ENCODE measurements at places on chromosomes 5 and 9.

DNA sequence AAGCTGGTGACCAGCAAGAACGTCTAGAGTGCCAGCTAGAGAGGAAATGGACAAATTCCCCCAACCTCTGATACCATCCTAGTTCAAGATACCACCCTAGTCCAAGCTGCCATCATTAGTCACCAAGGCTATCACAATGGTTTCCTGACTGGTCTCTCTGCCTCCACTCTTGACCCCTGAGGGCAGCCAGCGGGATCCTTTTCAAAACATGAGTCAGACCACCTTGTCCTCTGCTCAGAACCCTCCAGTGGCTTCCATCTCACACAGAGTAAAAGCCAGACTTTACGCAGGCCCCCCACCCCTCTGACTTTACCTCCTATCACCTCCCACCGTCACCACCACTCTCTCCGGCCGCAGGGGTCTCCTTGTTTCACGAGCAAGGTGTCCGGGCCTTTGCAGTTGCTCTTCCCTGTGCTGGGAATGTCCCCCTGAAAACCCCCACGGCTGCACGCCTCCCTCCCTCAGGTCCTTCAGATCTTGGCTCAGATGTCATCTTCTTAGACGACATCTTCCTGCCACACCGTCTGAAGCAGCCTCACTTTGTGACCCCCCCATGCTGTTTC, 42.2 kb upstream of the FBXW11 start:
- no peak for DNase-seq

- DNase-seq: no peak
These were observed 10.4 kb upstream of the FIBCD1 start for GRCh38 chr9:130949188-130950038.

DNA sequence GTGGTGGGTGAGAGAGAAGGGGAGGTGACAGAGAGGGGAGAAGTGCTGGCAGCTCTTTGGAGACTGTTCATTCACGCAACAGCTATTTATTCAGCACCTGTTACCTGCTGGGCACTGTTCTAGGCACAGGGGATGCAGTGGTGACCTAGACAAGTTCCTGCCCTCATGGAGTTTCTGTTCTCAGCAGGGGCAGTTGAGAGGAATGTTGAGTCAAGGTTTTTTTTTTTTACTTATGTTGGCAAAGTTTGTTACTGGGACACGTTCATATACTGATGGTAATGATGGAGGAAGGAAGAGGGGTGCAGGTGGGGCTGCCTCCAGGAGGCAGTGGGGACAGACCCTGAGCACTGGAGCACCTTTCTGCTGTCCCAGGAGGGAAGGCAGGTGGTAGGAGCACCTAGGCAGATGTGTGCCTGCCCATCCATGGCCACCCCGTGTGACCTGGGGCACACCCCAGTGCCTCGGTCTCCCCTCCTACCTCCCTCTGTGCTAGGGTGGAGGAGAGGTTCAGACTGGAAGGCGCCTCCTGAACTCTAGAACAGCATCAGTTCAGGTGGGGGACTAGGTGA, 49.4 kb upstream of the SLC25A51 start:
- DNase-seq: no peak

GRCh38 chr5:60477849-60478248, 222.1 kb downstream of the DEPDC1B start:
- DNase-seq: no peak

DNA sequence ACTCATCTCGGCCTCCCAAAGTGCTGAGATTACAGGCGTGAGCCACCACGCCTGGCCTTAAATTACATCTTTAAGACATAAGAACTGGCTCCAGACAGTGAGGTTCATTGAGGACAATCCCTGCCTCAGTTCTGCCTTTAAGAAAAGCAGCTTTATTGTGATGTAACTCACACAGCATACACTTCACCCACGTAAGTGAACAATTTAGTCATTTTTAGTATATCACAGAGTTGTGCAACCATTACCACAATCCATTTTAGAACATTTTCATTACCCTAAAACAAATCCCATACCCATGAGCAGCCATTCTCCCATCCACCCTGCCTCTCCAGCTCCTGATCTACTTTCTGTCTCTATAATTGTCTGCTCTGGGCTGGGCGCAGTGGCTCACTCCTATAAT, 24.0 kb upstream of the LTC4S start:
- DNase-seq: no peak

DNA sequence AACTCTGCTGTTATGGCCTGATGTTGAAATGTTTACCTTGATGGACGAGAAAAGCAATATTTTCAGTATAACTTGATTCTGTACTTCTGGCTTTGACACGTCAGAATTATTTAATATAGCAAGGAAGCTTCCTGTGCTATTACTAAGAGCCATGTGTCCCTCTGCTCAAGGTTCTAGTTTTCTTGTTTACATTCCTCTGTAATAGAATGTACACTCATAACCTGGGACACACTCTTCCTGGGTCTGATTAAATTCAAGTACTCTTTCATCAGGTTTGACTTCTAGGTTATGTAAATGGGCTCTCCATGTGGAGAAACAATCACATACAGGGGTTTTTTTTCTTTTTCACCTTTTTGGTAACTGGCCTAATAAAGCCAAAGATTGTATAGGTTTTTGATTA, 33.1 kb downstream of the GTF3C4 start:
- no peak for DNase-seq

- DNase-seq: no peak
These were observed 108.7 kb downstream of the MAST4 start for GRCh38 chr5:66704790-66705425.

DNA sequence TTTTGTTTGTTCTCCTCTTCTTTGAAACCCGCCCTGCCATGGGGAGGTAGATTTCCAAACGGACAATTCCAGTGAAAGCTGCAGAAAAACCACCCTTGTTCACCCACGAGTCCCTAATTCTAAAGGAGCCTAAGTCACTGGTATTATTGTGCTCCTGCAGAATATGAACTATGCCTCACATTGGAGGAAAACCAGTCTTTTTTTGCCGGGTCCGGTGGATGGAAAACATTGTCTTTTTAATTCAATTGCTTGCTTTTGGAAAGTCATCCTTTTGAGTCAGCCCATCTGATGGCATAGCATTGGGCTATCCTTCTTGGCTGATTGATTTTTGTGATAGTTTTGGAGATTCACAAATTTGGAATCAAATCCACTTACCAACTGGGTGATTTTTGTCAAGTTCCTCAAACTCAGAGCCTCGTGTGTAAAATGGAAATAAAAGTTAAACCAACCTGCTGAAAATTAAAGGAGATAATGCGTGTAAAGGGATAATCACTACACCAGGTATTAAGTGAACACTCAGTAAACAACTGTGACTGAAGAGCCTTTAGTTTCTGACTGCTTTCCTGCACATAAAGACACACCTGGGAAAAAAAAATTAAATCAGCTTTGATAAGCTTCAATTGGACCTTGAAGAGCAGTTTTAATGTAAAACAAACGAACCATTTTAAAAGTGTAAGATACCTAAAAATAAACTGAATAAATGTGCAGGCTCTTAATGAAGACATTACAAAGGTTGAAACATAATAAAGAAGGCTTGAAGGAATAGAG, 780 bp upstream of the CCNJL start:
- no peak for DNase-seq
